ENCODE measurements at places on chromosomes 1 and 21.

GRCh38 chr1:199020904-199021303, 382.1 kb downstream of the PTPRC start:
- DNase-seq, result no peak

- no peak for DNase-seq
These were observed 152.4 kb downstream of the HLX start for GRCh38 chr1:221031458-221032203.

DNA sequence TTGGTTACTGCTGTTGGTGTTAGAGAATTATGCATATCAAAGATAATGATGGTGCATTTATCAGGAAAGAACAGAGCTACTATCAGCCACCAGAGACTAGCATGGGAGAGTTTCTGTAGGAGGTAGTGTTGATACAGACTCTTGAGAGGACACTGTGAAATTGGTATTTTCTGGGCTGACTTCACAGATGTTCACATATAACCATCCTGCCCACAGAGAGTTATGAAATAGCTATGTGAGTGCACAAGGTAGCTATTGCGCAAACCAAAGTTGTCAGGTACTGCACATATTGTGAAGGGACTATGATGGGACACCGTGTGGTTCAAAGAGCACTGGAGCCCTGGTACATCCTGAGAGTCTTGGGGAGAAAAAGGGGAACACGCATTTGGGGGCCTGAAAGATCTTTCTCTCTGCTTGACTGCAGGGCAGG, 1.4 kb upstream of the TLCD4 start:
- DNase-seq, result no peak

DNA sequence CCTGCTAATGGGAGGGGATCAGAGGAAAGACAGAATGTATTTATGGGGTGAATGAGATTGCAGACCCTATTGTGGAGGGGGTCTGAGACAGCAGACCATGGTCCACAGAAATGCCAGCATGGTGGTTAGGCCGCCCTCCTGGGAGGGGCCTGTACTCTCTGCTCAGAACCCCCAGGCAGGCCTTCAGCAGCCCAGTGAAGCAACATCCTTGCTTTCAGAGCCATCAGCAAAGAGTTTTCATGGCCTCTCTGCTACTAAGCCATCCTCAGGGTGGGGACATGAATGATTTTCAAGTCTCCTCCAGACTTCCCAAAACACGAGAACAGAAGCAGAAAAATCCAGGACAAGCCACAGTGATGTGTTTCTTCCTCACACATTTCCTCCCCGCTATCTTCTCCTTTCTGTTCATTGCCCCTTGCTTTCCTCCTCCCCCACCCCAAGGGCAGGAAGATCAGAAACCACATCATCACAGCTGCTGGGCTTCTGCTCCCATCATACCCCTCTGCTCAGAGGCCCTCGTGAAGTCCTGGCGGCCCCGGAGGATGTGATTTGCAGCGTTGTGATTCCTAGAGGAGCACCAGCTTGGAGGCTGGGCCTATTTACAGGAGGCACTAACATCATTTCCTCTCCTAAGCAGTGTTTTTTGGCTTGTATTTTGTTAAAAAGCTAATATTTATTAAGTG, 48.0 kb downstream of the ABCA4 start:
- DNase-seq, result no peak

DNA sequence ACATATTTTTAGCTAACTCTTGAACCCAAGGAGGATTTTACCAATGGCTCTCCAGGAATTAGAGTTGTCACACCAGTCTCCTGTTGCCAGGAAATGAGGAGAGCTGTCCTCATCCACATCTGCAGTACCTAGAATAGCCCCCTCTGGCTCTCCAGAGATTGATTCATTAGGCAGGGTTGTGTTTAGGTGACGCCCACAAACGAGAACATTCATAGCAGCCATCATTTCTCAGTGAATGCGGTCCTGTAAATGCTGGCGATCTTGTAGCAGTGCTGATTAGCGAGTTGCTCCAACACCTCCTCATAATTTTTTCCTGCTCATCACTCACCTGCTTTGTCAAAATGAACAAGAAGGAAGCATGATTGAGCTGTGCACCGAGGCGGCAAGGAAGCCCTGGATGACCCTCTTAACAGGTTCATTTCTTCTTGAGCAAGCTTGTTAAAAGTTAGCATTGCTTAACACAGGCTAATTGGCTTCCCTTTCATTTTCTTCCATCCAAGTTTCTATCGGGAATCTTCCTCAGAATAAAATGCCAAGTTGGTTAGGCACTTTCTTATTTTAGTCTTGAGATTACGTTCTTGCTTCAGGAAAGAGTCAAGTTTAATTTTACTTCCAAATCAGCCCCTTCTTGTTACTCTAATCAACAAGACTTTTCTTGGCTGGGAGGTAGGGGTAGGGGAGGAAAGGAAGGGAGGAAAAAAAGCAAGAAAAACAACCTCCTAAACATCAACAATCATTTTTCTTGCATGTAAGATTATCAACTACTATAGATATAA, 16.5 kb upstream of the KLHDC8A start:
- DNase-seq, result no peak

- DNase-seq, result peak; percentile 82
These were observed 111.8 kb downstream of the PLXNA2 start for GRCh38 chr1:208132287-208132882.

GRCh38 chr1:207917080-207917479, 6.2 kb upstream of the CD34 start:
- DNase-seq, result no peak

DNA sequence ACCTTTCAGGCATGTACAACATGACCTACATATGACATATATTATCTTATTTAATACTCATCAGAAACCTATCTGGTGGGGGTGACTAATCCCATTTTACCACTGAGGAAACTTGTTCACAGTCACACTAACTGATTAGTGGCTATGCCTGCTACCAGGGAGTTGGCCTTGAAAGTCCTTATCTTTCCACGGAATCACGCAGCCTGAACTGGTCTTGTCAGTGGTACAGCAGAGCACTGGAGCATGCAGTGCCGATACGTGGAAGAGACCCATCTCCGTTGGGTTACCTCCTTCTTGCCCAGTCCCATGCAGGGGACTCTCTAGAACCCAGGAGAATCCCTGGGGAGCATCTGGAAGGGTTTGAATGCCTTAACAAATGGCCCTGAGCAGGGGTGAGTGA, 8.2 kb downstream of the HSD3B1 start:
- no peak for DNase-seq

DNA sequence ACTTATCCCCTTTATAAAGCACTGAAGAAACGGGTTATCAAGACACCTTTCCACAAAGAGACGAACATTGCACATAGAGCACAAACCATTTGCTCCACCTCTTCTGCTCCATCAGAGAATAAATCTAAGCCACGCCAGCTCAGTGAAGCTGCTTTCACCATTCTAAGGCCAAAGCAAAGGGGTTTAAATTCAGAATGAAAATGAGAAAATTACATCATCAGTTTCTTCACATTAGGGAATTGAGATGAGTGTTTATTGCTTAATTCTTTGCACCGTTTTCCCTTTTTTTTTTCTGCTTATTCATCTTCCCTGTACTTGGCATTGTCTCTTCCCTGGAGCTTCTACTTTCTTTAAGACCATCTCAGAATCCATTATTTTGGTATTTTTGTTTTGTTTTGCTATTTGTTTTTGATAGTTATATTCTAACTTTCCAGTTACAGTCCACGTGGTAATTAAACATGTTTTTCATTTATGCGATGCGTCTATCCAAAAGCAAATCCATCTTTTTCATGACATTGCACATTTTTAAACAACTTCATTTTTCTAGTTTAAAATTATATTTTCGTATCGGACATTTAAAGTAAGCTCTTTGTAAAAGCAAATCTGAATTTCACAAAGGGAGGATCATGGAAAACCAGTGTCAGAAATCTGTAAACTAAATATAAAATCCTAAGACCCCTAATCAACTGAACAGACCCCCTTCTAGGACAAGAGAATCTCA, 1.9 kb upstream of the OR2T34 start:
- DNase-seq, result no peak

GRCh38 chr21:34202553-34203372, 129.4 kb downstream of the MRPS6 start:
- DNase-seq, result no peak

- peak; percentile 22 for DNase-seq
These were observed 263.6 kb upstream of the USP24 start for GRCh38 chr1:55478742-55479141.

DNA sequence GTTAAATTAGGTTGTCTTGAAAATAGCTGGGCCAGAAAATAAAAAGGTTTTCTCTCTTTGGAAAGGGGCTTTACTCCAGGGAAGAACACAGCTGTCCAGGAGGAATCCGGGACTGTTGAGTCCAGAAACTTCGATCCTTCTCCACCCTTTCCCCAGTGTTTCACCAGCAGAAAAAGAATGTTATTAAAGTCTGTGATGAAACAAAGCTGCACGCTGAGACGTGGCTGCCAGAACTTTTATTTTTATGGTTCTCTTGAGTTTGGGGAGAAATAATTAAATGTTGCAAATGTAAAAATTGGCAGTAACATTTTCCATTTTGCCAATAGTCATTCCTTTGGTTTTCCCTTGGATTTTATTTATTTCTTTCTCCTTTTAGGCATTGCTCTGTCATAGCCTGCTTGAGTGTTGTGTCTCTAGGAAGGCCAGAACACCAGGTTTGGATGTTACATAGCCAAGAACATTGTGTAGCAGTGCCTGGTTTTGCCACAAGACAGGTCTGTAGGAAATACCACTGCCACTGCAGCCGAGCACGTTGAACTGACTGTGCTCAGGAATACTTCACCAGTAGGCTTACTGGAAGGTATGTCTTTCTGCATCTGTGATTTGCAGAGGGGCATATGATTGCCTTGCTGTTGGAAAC, 87.4 kb downstream of the ROR1 start:
- DNase-seq, result no peak

GRCh38 chr1:235709018-235709417, 59.4 kb upstream of the GNG4 start:
- no peak for DNase-seq

- no peak for DNase-seq
These were observed 100.0 kb downstream of the CRYAA start for GRCh38 chr21:43268804-43269186.

DNA sequence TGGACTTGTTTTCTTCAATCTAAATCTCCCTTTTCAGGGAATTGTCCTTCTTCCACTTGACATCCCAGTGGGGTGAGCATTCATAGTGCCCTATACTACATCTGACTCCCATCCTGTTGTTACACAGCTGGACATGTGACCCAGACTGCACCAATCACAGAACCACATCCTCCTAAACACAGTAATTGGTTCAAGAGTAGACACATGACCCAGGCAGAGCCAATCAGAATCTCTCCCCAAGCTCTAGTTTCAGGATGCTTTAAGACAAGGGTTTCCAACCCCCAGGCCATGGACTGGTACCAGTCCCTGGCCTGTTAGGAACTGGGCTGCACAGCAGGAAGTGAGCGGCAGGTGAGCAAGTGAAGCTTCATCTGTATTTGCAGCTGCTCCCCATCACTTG, 5.6 kb upstream of the DDOST start:
- DNase-seq, result no peak

DNA sequence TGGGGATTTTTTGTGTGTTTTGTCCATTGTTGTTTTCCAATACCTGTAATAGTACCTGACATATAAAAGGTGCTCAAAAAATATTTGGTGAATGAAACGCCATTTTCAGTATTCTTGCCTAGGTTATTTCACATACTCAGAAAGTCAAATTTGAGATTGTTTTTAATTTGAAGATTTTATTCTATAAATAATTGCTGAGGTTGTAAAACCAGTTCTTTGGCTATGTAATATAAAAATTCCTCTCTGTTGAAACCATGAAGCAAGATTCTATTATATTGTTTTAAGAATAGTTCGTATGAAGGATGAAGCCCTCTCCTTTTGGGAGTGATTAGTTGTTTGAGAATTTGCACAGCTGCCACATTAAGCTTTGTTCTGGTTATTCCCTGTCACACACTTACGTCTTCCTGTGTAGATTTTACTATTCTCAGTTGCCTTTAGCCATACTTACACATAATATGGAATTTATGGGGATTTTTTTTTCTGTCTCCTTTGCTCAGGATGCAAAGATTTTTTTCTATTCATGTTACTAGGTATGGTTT, 60.2 kb upstream of the MPC2 start:
- DNase-seq, result no peak

GRCh38 chr1:186300056-186300455, 75.0 kb downstream of the TPR start:
- no peak for DNase-seq

DNA sequence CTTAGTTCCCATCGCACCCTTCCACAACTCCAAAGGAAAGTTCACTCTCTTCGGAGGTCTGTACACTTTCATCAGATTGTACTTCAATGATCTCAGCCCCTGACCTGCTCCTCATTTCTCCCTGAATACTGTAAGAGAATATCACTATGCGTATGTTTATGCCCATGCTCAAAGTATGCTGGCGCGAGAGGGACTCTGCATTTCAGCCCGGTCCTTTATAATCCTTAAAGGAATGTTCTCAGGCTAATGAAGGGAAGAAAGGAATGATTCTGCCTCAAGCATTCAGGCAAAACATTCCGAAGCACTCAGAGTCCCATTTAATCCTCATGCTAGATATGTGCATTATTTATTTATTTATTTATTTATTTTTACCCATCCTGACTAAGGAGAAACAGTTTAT, 76.8 kb downstream of the PLD5 start:
- no peak for DNase-seq

- no peak for DNase-seq
These were observed 21.4 kb downstream of the NADK start for GRCh38 chr1:1756661-1757421.

- no peak for DNase-seq
These were observed 133.9 kb upstream of the CD34 start for GRCh38 chr1:208044589-208045462.

DNA sequence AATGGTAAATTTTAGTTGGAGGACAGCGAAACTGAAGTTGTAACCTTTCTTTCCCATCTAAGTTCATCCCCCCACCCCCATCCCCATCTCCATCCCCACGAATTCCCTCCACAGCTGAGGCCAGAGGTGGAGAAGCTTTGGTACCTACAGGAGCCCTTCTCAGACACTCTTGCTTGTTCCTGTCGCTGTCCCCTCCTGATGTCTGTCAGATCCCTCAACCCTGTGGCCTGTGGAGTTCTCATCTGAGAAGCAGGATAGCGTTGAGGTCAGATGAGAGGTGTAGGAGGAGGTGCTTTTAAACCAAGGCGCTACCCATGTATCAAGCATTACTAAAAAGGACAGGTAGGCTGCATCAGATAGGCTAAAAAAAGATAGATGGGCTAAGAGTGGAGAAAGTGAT, 769 bp downstream of the NTPCR start:
- no peak for DNase-seq

GRCh38 chr1:149917571-149918144, at the start of gene SV2A:
Gene SV2A (minus strand): TSS chr1:149917844. CDS start chr1:149913840, 4,004 bp downstream.
- peak; percentile 93 for DNase-seq

- no peak for DNase-seq
These were observed 1.3 kb downstream of the CRTC2 start for GRCh38 chr1:153956997-153957715.

- no peak for DNase-seq
These were observed 3.6 kb upstream of the KCNT2 start for GRCh38 chr1:196611873-196612272.

- no peak for DNase-seq
These were observed 32.4 kb downstream of the STYXL2 start for GRCh38 chr1:167126317-167126716.

- peak; percentile 52 for DNase-seq
These were observed 103.9 kb downstream of the EBNA1BP2 start for GRCh38 chr1:43067977-43068751.

GRCh38 chr1:20893931-20894330, 106.8 kb upstream of the HP1BP3 start:
- DNase-seq, result no peak

Measured in NCI-H345 (cell line).